ENCODE measurements at places on chromosomes 3 and 15.

DNA sequence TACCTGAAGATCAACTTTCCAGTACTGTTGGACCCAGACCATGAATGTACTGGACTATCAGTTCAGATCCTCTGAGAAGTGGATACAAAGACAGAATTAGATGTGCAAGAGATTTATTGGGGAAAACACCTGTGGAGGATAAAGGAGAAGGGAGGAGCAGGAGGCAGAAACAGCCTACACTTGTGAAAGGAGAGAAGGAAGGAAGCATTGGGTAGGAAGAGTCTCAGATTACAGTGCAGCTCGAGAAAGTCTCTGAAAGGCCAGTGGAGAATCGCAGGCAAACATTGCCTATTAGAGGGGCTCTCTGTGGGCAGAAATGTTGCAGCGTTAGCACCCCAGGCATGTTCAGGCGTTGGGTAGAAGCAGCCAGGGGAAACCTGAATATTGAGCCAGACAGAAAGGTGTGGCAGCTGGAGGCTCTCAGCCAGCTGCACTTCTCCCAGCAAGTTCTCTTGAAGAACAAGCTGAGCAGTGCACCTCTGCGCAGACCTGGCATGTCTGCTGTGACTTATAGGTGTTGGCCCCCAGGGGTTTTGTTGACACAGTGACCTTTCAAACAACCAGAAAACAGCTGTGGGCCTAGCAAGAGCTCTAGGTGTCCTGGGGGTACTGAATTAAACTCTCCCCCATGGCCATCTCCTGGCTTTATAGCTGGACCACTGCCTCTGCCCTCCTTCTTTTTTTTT, 7.0 kb downstream of the CHST14 start:
- DNase-seq: no peak

DNA sequence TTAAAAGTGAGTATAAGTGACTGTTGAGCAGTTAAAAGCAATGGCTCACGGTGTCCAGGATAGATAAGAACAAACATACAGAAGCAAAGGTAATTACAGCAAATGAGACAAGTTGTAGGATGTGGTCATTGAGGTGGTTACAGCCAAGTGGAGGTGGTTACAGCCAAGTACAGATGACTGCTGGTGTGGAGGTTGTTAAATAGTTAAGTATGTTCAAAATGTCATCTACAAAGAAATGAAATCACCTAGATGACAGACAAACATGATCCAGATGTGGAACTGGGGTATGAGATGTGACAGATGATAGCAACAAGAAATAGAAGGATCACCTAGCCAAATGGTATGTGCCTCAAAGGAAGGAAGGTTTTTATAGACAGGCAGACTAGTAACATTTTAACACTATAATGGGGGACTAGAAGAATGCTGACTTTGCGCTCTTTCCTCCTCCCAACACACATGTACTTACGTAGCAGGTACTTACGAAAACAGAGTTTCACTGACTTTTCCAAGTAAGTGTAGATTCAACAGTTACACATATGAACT, 6.8 kb upstream of the ANKRD28 start:
- DNase-seq: no peak

DNA sequence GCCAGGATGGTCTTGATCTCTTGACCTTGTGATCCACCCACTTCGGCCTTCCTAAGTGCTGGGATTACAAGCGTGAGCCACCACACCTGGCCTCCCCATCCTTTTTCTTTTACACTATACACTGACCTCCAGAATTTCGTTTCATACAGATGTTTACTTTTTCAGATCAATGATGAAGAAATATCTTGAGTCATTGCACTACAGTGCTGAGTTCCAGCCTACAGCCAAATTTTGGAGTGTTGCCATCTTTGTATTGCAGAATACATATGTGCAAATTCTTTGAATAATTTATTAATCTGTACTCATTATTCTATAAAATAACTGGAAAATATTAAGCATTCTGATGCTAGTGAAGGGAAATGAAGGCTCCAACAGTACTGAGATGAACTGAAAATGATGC, 12.5 kb downstream of the ZPLD1 start:
- DNase-seq: no peak

DNA sequence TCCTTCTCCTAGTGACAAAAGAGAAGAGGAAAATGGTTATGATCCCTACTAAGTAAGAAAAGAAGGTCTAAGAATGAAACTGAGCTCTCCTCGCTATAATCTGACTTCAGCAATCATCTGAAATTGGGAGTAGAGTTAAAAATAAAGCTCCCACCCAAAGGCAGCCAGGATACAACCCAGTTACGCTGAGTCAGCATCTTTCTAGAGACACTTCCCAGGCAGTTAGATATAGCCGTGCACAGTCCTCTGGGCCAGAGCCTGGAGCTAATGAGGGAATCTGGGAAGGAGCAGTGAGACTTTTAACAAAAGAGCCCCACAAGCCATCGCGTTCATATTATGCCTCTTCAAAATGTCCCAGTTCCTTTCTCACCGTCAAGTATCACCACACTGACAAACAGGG, 39.1 kb upstream of the SETMAR start:
- DNase-seq: no peak

Data from stimulated activated CD8-positive, alpha-beta memory T cell treated with anti-CD3 and anti-CD28 coated beads, Interleukin-15, amount 100 ng/mL, for 24 hours (primary cell).